Esophagus muscularis mucosa (tissue), 4 donors: ENCODE measurements at places on chromosomes 2 and 18. TPM values are rescaled to one million over a fixed set of nuclear protein-coding genes. Genes with fewer than 3 reads are reported as not detected.

Gene NPHP1
- total RNA-seq: 6.6 TPM

Gene C1GALT1C1L
- 0.52 TPM for total RNA-seq

Gene ELOA2
- total RNA-seq: not detected

Gene GALR1
- total RNA-seq: 0.06 TPM

Gene SCG2
- 8.3 TPM for total RNA-seq

Gene DLX1
- 0.23 TPM for total RNA-seq

Gene SPR
- total RNA-seq: 57.0 TPM

Gene BOLL
- total RNA-seq: not detected

Gene SCN3A
- total RNA-seq: 2.1 TPM

Gene RPRM
- total RNA-seq: 3.3 TPM

Gene LCT
- not detected for total RNA-seq

Gene RSAD2
- total RNA-seq: 7.0 TPM

DNA sequence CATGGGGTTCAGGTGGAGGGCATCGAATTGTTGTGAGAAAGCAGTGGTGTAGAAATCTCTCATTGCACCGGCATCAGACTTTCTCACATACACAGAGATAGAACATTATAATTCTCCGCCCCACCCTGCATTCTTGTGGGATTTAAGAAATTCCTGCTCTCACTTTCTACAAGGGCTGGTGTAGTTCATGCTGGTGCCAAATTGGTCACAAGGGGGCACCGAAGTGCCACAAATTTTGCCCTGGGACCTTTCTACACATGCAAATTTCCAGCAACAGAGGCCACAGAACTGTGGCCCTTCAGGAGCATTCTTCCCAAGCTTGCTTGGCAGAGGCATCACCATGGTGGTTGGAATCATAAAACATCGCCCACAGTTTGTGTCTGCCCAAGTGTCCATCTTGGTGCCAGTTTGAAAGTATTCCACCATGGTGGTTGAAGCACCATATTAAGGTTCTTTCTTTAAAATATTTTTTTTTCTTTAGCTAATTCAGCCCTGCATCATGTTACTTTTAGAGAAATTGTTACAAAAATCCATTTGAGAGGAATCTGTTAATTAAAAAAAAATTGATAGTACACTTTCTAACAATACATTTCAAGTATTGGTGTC, 521.2 kb upstream of the FANCL start:
- H3K27ac ChIP-seq: no peak overlapping the region
- H3K36me3 ChIP-seq: no peaks in the 10 kb centered on the region
- no peak for DNase-seq
- no peaks in the 10 kb centered on the region for H3K4me1 ChIP-seq

GRCh38 chr2:45203400-45203799, 194.1 kb upstream of the SIX2 start:
- no peak for DNase-seq
- no peak overlapping the region for H3K4me3 ChIP-seq
- no peak overlapping the region for H3K27ac ChIP-seq
- H3K36me3 ChIP-seq: no peaks in the 10 kb centered on the region
- no peaks in the 10 kb centered on the region for H3K27me3 ChIP-seq

DNA sequence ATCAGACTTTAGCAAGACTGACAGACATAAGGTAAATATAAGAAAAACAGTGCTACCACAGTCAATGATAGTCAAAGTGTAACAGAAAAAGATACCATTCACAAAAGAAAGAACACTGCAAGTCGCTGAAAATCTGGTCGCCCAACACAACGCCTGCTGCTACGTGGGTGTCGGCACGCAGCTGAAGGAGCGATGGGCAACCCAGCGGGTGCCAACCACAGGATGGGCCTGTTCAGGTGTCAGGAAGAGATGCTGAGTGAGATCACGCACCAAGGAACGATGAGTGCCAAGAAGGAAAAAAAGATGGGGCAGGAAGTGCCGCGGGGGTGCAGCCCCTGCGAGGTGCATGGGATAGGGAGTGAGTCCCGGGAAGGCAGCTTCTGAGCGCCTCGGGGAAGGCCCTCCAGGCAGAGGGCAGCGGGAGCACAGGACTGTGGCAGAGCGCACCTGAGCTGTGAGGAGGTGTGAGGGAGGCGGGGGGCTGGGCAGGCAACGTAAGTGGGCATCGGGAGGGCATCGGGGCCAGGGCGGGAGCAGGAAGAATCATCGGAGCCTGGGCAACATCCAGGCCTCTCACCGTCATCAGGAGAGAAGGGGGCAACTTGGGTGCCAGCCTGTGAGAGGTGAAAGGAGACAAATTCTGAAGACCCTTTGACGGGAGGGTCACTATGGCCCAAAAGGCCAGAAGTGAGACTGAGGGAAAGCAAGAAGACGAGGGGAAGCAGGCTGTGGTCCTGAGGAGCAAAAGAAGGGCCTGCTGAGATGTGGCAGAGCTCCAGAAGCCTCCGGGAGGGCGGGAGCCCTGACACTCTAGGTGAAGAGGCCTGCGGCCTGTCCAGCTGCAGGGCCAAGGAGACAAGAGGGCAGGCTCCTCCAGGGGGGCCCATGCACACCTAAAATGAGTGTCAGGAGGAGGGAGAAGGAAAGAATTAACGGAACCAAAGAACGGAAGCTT, 14.8 kb upstream of the MTERF4 start:
- H3K27me3 ChIP-seq: no peaks in the 10 kb centered on the region
- H3K36me3 ChIP-seq: no peaks in the 10 kb centered on the region
- DNase-seq: no peak
- H3K27ac ChIP-seq: no peak overlapping the region

- H3K4me1 ChIP-seq: peaks cover 10% of the 10 kb centered on the region
- H3K27me3 ChIP-seq: no peaks in the 10 kb centered on the region
- no peak overlapping the region for H3K4me3 ChIP-seq
- H3K27ac ChIP-seq: no peak overlapping the region
- DNase-seq: no peak
- no peaks in the 10 kb centered on the region for H3K36me3 ChIP-seq
These were observed 15.5 kb upstream of the DUSP19 start for GRCh38 chr2:183063083-183063482.

DNA sequence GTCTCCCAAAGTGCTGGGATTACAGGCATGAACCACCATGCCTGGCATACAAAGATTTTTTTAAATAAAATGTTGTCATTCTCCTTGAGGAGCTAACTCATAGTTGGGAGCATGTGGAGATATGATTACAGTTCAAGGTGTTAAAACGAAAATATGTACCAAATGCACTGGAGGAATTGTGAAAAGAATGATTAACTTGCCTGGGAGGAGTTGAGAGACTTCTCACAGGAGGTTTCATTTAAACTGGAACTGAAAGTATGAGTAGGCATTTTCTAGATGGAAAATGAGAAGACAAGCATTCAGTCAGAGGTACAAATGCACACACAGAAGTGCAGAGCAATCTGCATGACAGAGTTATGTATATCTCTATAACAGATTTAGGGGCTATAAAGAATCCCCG, 126.6 kb upstream of the PDE1A start:
- no peaks in the 10 kb centered on the region for H3K27me3 ChIP-seq
- no peaks in the 10 kb centered on the region for H3K36me3 ChIP-seq
- no peak overlapping the region for H3K4me3 ChIP-seq
- H3K27ac ChIP-seq: no peak overlapping the region
- no peak for DNase-seq

GRCh38 chr2:96240341-96241038, 25.3 kb downstream of the TMEM127 start:
- H3K27me3 ChIP-seq: no peaks in the 10 kb centered on the region
- H3K36me3 ChIP-seq: peaks cover 13% of the 10 kb centered on the region
- no peak for DNase-seq
- peaks cover 30% of the 10 kb centered on the region for H3K4me1 ChIP-seq

DNA sequence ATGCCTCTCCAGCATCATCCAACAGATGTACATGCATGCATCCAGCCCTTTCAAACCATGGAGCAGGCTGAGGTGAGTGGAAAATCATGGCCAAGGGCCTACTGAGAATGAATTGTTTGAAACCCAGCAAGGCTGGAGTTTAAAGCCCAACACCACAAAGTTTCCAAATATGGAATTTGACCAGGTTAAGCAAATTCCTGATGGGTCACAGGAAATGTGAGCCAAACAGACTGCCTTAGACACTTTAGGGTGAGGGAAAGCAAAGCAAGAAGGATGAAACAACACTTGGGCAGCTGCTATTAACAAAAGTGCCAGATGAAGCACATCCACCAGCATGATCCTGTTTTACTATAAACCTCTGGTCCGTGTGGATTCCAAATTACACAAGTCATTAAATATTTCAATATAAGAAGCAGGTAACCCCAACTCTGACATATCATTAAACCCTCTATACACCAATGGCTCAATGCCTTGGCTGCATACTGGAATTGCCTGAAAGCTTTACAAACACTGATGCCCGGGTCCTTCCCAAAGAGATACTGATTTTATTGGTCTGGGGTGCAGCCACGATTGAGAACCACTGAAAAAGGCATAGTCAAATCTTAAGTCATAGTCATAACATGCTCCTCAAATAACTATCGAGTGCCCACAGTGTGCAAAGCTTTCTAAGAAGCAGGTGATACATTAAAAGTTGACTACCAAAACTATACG, 9.1 kb downstream of the KLF7 start:
- H3K4me3 ChIP-seq: no peak overlapping the region
- DNase-seq: no peak
- H3K4me1 ChIP-seq: peaks cover 100% of the 10 kb centered on the region
- no peaks in the 10 kb centered on the region for H3K36me3 ChIP-seq

- no peak for DNase-seq
- no peaks in the 10 kb centered on the region for H3K27me3 ChIP-seq
- H3K4me1 ChIP-seq: peaks cover 4% of the 10 kb centered on the region
- no peaks in the 10 kb centered on the region for H3K36me3 ChIP-seq
- no peak overlapping the region for H3K4me3 ChIP-seq
These were observed 171.9 kb downstream of the GALNT1 start for GRCh38 chr18:35753306-35753910.

DNA sequence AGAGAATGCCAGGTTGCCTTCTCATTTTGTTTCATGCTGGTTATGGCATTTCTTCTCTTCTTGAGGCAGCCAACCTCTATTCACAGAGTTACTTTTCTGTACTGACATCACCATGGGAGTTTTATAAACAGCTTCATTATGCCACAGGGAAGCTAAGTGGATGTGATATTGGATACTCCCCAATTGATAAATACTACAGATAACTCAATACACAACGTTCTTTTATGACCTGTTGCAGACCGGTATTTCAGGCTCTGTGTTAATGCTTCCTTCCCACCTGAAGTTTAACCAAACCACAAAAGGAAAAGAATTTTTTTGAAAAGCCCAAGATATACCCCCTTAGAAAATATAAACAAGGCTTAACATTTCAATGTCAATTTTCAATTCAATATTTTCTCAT, 258.3 kb upstream of the SOX11 start:
- no peaks in the 10 kb centered on the region for H3K36me3 ChIP-seq
- H3K4me1 ChIP-seq: no peaks in the 10 kb centered on the region
- no peak overlapping the region for H3K4me3 ChIP-seq
- no peak overlapping the region for H3K27ac ChIP-seq
- no peaks in the 10 kb centered on the region for H3K27me3 ChIP-seq

DNA sequence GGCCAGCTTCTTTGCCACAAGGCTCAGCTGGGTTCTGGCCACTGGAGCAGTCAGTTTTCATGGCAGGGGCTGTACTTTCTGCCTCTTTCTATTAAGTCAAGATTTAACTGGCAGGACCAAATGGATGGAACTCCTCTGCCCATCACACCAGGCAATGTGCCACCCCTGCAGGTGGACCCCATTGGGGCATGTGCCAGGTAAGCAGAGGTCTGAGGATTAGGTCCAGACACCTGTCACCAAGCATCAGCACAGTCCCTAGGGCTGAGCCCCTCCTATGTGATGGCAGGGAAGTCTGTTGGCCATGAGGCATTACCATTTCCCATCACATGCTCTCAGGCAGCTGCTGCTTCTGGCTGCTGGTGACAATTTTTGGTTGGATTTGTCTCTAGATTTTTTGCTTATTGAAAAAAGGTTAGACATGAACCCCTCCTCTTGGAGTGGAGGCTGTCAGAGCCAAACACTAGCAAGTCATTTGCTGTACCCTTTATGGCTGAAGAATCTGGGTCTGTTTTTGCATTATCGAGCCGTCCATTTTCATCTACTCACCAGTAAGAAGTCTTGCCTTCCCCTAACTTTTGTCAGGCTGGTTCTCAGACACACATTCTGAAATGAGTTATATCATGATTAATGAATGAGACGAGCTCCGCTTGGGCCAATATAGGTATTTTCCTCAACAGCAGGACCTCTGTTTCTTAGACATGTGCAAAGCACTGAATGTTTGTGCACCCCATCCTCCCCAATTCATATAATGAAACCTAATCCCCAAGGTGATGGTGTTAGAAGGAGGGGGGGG, 328.0 kb downstream of the TSN start:
- H3K27me3 ChIP-seq: no peaks in the 10 kb centered on the region
- no peak overlapping the region for H3K27ac ChIP-seq
- peak; percentile 79 for DNase-seq
- no peaks in the 10 kb centered on the region for H3K4me1 ChIP-seq
- H3K4me3 ChIP-seq: no peak overlapping the region
- H3K36me3 ChIP-seq: no peaks in the 10 kb centered on the region

- no peak overlapping the region for H3K4me3 ChIP-seq
- no peaks in the 10 kb centered on the region for H3K4me1 ChIP-seq
- DNase-seq: no peak
- peaks cover 12% of the 10 kb centered on the region for H3K36me3 ChIP-seq
These were observed 56.1 kb downstream of the SLC35F5 start for GRCh38 chr2:113700186-113700841.

DNA sequence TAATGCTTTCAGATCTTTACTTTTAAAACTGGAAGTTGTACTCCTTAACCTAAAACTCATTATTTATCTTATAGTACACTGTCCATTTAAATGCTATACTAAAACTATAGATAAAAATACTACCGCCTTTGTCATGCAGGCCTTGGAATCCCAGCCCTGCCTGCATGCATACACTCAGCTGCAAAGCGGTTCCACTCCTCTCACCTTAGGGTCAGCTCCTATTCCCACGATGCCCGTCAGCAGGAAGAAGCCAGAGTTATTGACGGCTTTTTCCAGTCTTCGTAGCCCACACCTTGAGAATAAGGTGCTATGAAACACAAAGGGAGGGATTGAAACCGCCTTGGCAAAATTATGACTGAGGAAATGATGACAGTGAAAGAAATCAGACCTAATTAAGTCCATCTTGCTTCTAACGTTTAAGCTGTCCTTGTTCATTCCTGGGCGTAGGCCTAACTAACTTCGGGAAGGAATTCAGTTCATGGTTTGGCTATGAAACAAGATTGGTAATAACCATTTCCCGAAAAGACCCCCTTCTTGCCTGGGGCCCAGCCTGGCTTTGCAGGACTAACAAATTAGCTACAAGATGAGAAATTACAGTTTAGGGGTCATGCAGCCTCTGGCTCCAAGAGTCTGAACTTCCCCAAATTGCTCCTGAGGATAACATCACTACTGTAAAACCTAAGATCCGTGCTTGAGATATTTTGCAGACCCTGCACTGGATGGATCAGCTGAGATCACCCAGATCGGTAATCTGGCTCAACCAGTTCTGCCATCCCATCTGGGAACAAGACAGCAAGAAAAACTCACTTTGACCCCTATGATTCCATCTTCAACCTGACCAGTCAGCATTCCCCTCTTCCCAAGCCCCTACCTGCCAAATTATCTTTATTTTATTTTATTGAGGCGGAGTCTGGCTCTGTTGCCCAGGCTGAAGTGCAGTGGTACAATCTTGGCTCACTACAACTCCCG, 17.1 kb downstream of the EPB41L5 start:
- DNase-seq: no peak
- no peak overlapping the region for H3K27ac ChIP-seq
- H3K27me3 ChIP-seq: no peaks in the 10 kb centered on the region
- H3K36me3 ChIP-seq: no peaks in the 10 kb centered on the region
- no peaks in the 10 kb centered on the region for H3K4me1 ChIP-seq
- no peak overlapping the region for H3K4me3 ChIP-seq

- no peaks in the 10 kb centered on the region for H3K27me3 ChIP-seq
- H3K36me3 ChIP-seq: no peaks in the 10 kb centered on the region
- peak; percentile 12 for DNase-seq
- H3K4me1 ChIP-seq: no peaks in the 10 kb centered on the region
- no peak overlapping the region for H3K27ac ChIP-seq
These were observed 103.8 kb upstream of the SMIM21 start for GRCh38 chr18:75531212-75531850.
